ENCODE measurements at places on chromosomes 7 and 10. TPM values are rescaled to one million over a fixed set of nuclear protein-coding genes. Genes with fewer than 3 reads are reported as not detected.
A peak's percentile ranks its signal among the peaks of the same experiment; 100 is the strongest.

GRCh38 chr7:141014125-141014523 is 628 bp downstream of the MRPS33 start:
- DNase-seq, result no peak

DNA sequence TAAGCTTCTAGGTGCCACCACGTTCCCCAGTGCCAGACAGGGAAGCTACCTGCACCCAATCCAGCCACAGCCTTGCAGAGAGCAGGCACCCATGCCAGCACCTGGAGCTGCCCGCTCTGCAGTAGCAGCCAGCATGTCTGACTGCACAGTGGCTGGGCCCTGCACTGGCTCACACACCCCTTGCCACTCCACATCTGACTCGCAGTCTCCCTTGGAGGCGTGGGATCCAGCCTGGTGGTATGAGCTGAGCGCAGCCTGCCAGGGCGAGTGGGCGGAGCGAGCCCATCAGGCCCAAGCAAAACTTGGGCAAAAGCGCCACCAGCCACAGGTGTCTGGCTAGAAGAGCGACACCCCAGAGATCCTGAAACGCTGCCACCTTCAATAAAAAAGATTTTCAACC is 30.1 kb downstream of the CRTAC1 start:
- DNase-seq, result no peak

DNA sequence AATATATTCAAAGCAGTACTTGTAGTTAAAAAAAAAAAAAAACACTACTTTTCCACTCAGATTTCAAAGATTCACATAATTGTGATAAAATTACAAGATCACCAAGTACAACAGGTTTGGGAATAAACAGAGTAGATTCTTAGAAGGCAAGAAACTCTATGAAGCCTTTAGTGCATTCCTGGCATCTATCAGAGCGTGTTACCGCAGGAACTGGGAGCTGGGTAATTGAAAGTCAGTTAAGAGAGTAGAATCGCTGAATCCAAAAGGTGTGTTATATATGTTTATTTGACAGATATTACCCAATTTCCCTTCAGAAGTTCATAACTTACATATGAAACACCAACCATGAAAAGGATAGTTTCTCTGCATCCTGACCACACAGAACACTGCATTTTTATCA is 159.2 kb upstream of the PLXNA4 start:
- no peak for DNase-seq

Gene PTPRZ1
- total RNA-seq, result 0.88 TPM

Gene HOXA9
- total RNA-seq, result not detected

- no peak for DNase-seq
Measured at GRCh38 chr10:85995791-85996190, 370.8 kb downstream of the GRID1 start.

GRCh38 chr10:35795131-35795824 is 153.2 kb upstream of the FZD8 start:
- DNase-seq, result peak; percentile 26

GRCh38 chr7:115937960-115938359 is 92.6 kb downstream of the TFEC start:
- DNase-seq, result no peak

DNA sequence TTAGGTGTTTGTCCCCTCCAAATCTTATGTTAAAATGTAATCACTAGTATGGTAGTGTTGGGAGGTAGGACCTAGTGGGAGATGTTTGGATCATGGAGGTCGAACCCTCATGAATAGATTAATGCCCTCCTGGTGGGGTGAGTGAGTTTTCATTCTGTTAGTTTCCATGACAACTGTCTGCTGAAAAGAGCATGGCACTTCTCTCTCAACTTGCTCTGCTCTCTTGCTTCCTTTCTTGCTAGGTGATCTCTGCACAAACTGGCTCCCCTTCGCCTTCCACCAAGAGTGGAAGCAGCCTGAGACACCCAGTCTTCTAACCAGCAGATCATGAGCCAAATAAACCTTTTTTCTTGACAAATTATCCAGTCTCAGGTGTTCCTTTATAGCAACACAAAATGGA is 853.9 kb downstream of the SORCS1 start:
- DNase-seq, result no peak

Gene SPAG6
- total RNA-seq, result not detected

- DNase-seq, result no peak
Measured at GRCh38 chr10:118701529-118702323, 53.0 kb downstream of the CACUL1 start.

Data from left cardiac atrium (tissue), 4 donors.